Activated CD4-positive, alpha-beta T cell treated with anti-CD3 and anti-CD28 coated beads, Interleukin-10, Interleukin-2, amounts not matched to agents 100 ng/mL and 50 ng/mL, durations not matched to agents 16 hours and 8 hours (primary cell): ENCODE measurements at places on chromosomes 7 and 10.

- no peak for DNase-seq
Observed at GRCh38 chr7:131241386-131241785, 86.3 kb upstream of the MKLN1 start.

DNA sequence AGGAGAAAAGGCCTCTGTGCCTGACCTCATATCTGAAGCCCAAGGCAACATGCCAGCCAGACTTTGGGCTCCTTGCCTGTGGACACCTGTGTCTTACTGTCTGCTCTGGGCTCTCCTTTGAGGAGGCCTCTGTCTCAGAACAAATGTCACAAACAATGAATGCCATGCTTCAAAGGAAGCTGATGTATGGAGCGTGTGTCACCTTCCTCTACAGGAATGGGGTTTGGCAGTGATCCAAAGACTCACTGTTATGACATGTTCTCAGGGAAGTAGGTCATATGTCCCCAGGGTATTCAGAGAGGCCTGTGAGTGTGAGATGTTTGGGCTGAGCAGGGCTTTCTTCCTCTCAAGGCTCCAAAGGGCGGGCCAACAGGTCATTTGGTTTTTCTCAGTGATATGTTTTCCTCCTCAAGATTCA, 38.4 kb downstream of the PTPRE start:
- peak; percentile 5 for DNase-seq

GRCh38 chr7:139914306-139915267, 85.5 kb downstream of the TBXAS1 start:
- no peak for DNase-seq

GRCh38 chr7:129279757-129280156, 54.9 kb downstream of the AHCYL2 start:
- peak; percentile 43 for DNase-seq

DNA sequence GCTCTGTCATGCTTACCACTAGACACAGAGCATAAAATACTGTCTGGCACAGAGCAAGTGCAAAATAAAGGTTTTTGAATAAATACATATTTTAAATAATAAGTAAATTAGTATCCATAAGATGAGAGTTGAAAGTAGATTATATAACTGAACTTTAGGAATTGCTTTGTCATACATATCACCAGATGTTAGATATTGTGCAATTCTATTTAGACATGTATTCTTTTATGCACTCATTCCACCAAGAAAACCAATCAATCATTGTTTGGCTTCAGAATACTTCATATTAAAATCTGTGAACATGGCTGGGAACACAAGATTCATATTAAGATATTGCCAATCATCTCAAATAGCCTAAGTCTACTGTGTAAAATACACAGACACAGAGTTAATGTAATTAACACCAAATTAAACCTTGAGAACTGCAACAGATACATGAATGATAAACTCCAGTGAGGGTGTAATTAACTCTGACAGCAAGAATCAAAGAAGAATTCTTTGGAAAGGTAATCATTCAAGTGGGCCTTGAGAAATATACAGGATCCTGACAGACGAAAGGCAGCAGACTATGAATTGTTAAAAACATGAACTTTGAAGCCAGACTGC, 201.0 kb upstream of the PTN start:
- DNase-seq: no peak
